ENCODE measurements at places on chromosomes 12 and 14.

GRCh38 chr12:129202109-129202814 lies 349.0 kb downstream of the GLT1D1 start:
- no peak for DNase-seq

DNA sequence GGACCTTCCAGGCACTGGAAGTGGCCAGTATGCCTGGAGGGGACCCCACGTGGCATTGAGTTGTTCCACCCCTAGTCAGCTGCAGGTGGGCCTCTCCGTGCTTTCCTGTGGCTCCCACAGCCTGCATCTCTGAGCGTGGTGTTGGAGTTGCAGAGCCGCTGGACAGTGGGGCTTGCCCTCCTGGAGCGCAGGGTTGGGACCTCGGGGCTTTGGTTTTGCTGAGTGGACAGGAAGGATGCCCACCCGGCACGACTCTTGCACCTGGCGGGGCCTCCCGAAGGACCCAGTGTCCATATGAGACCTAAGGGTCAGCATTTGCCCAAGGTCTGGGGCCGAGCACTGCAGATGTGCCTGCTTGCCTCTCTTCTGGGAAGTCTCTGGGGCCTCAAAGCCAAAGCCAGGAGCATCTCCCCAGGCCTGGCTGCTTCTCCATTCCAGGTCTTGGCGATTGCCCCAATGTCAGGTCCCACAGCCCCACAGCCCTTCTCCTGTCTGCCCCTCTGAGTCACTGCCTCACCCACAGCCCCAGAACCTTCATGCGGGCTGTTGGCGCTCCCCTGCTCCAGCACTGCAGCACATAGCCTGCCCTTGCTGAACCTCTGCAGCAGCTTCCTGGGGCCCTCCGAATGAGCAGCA lies 1.5 kb downstream of the PACS2 start:
- no peak for DNase-seq

- no peak for DNase-seq
Measured at GRCh38 chr12:45431126-45431525, 215.2 kb downstream of the ANO6 start.

GRCh38 chr14:50388256-50388931 lies 8.3 kb downstream of the CDKL1 start:
- DNase-seq, result no peak

- DNase-seq, result no peak
Measured at GRCh38 chr12:122474324-122474716, 26.4 kb downstream of the ZCCHC8 start.

DNA sequence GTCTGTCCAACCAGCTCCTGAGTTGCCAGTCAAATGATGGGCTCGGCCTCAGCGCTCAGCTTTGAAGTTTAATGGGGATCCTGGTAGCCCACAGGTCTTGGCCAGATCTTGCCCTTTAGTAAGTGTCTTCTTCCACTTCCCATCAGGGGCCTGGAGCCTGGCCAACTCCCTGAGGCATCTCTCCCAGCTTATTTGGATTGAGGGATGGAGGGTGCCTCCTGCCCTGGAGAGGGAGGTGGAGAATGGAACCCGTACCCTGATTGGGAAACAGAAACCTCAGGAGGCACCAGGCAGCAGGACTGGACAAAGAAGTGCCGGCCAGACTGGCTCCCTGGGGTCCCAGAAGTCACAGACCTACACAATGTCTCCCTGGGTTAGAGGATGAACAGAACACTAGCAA lies 40.5 kb upstream of the LTBP2 start:
- no peak for DNase-seq

DNA sequence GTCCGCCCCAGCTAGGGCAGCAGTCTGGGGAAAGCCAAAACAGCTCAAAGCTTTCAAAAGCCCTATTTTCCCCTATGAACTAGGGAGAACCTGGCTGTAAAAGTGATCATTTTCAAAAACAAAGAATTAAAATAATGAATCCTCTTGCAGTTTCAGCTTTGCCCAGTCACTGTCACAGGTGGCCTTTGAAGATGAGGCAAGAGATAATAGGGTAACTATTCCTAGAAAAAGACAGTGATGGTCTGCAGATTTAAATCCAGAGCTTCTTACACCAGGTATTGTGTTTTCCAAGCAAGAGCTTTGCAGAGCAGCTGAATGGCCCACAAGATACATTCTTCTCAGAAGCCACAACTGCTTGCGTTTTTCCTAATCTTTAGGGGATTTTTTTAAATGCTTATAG lies 80.2 kb upstream of the NUDT4 start:
- DNase-seq, result no peak

DNA sequence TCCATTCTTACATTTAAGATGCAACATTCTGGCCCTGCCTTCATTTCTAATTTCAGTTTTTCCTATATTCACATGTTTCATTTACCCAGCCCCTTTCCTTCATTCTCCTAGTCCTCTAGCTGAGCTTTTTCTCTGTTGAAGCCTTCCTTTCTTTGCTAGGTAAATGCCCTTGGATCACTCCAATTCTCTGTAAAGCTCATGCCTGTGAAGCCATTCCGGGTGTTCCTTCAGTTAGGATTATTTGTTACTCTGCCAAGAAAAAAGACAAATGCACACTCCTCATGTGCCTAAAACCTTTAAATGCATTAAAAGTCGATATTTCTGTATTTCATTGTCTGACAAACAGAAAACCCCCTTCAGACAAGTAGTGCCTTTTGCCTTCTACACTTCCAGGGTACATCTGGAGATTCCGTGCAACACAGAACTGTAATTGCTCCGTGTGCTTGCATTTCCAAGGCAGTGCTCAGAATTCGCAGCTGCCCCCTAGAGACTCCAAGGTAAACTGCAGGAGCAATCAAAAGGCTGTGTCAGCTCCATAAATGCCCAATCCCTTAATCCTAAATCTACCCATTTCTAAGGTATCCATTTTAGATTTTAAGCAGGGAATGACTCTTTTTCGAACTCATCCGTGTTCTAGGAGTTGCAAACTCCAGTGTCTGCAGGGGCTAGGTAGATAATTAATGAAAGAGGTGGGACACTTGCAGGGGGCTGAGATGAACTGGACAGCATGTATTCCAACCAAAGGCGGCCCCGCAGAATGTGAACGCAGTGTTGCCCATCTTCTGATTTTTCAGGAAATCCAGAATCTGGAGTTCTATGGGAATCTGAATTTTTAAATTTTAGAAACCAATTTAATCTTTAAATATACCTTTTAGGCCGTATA lies 320.2 kb downstream of the GRIN2B start:
- DNase-seq, result no peak

DNA sequence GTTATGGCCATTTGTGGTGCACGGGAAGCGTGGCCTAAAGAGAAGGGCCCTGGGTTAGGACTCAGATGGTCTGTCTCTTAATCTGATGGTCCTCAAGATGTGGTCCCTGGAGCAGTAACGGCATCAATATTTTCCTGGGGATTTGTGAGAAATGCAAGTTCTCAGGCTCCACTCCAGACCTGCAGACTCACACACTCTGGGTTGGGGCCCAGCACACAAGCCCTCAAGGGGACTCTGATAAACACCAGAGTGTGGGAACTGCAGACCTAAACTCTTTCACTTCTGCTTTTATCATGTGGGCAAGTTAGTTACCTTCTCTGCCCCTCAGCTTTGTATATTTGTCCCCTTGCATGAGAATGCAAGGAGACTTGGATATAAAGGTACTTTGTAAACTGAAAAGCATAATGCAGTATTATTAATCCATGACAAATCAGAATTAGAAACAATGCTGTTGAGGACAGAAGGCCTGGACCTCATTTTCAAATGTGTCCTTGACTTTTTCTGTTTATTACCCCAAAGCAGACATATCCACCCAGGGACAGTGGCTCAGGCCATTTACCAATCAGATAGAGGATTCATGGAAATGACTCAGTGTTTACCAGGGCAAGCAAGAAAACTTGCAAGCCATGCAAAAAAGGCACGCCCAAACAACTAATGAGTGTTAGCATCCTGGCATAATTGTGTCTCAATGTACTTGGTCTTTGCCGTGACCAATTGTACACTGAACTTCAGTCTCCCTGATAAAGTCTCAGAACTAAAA lies 157.0 kb downstream of the ASCL1 start:
- no peak for DNase-seq

DNA sequence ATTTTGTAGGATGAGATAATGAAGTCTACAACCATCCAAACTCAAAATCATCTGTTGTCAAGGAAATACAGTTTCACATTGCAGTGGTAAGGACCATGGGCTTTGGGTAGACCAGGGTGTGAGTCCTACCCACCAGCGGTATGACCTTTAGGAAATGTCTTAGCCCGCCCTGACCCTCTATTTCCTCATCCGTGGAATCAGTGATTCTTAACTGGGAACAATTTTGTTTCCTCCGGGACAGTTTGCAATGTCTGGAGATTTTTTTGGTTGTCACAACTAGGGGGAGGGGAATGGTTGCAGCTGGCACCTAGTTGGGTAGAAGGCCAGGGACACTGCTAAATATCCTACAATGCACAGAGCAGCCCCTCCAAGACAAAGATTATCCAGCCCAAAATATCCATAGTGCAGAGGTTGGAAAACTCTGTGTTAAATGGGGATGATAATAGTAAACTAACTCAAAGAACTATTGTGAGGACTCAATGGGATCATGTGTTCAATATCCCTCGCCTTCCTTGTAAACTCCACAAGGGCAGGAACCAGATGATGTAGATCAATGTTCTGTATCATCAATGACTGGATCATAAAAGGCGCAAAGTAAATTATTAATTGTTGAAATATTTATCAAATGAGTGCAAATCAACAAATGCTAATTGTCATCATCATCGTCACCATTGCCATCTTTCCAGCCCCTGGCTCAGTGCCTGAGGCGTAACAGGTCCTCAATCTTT lies 15.7 kb upstream of the IFT81 start:
- DNase-seq, result no peak
